ENCODE measurements at places on chromosomes 12 and 14. TPM values are rescaled to one million over a fixed set of nuclear protein-coding genes. Genes with fewer than 3 reads are reported as not detected.

Gene TRPV4
- total RNA-seq: 2.5 TPM

Gene RHOJ
- total RNA-seq: 2.0 TPM

Gene A2ML1
- total RNA-seq: not detected

Gene TEAD4
- 5.7 TPM for total RNA-seq

Gene BDKRB1
- 9.7 TPM for total RNA-seq

Gene SPX
- not detected for total RNA-seq

Gene DTX1
- not detected for total RNA-seq

Measured in smooth muscle cell of trachea (primary cell).